ENCODE measurements at places on chromosomes 5 and 9.

GRCh38 chr5:143126174-143127019, 277.1 kb downstream of the NR3C1 start:
- DNase-seq: no peak

DNA sequence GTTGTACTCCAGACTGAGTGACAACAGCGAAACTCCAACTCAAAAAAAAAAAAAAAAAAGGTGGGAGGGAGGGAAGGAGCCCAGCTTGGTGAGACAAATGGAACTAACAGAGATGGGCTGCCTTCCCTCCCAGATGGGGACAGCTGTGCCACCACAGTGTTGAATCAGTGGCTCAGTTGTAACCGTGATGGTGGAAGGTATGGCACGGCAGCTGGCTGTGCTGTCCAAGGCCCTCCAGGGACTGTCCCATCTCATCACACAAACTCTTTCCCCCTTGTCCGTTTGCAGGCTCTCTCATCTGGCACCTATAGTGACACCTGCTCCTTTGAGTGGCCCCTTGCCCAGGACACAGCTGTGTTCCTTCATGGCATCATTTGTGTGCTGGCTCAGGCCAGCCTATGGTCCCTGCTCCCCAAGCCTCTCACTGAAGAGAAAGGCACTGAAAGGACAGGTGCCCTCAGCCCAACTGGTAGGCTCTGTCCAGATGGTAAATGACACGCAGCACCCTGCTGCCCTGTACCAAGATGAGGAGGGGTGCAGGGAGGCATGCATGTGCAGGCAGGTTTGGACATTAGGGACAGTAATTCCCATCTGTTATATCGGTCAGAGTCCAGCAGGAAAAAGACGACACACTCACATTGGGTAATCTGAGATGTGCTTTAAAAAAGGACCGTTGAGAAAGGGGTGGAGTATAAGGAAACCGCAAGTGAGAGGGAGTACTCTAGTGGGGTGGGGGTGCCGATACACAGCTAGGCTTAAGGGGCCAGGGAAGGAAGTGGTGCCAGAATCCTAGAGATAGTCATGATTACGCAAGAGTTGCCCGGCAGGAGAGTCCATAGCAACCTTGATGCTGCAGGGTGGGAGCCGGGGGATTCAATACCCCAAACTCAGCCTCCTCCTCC, 4.3 kb downstream of the SMIM33 start:
- no peak for DNase-seq

- no peak for DNase-seq
Observed at GRCh38 chr5:113040672-113041260, 64.2 kb downstream of the DCP2 start.

- no peak for DNase-seq
Observed at GRCh38 chr5:79567926-79568549, 44.2 kb upstream of the TENT2 start.

DNA sequence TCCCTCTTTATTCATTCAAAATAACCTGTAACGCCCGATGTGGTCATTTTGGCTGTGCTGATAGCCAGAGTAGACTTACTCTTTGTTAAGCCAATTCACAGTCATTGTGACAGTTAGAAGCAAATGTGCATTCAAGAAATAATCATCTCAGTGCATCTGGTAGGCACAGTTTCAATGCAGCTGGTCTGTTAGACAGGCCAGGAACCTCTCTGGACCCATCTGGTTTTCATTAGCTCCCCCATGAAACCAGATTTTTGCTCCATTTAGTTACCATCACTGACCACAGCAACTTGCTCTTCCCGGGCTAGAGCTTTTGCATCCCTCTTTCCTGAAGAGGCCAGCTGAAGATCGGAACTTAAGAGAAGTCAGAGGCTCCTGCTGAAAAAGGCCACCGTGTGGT, 284.2 kb downstream of the NSG2 start:
- no peak for DNase-seq

GRCh38 chr5:94440015-94440414, 178.4 kb downstream of the KIAA0825 start:
- no peak for DNase-seq

DNA sequence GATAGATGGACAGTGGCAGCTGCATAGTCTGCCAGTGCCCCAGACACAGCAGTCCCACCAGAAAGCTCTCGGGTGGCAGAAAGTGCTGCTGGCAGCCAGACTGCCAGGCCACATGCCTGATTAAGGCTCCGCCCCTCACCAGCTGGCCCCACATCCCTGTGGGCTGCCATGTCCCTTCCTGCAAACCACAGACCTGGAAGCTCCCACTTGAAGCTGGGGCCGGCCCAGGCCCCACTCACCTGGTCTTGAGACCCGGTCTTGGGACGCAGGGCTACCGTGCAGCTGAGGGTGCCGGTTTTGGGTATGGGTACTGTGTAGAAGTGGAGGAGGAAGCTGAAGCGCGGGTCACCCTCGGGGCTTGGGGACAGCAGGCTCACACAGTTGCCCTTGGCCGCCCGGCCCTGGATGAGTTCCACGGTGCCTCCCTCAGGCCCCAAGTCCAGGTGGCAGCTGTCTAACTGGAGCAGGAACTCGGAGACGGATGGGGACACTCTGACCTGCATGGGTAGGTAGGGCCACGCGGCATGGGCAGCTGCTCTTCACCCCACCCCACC, 15.3 kb downstream of the FPGS start:
- no peak for DNase-seq

DNA sequence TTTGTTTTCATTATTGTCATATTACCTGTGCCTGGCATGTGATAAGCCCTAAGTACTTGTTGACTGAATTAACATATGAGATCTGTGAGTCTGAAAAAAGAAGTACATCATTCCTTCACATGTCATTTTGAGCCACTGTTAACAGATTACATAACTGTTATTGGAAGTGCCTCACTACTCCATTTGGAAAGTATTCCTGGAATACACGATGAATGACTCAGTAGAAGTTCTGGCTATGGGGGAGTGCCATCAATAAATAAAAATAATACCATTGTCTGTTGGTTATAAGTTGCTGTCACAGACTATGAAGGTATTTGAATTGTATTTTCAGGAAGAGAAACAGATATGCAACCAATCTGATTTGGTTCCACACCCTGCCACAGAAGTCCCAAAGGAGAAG, 12.9 kb downstream of the NIPSNAP3B start:
- DNase-seq: no peak

DNA sequence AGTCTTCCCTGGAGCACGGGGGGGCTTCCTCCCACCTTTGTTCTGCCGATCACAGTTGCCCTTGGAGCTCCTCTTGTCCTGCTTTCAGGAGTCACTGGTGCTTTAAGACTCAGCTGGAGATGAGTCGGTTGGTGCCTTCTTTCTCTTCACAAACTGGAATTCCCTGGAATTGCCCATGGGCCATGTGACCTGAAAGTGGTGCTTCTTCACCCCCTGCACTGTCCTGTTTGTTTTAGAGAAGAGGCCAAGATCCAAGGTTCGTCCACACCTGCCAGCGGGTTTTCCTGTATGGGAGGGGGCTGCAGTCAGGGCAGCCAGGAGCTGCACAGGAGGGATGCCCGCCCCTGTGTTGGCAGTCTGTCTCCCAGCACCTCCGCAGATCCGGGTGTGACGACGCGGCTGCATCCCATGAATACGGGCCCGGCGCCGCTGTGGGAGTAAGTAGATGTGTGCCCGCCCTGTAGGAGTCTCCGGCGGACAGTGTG, 9.5 kb upstream of the MRPS2 start:
- no peak for DNase-seq

- no peak for DNase-seq
Observed at GRCh38 chr9:122936883-122937282, 3.9 kb upstream of the RABGAP1 start.

- no peak for DNase-seq
Observed at GRCh38 chr5:92927291-92927778, 653.7 kb downstream of the NR2F1-AS1 start.

GRCh38 chr5:149904293-149904886, 40.2 kb downstream of the PDE6A start:
- no peak for DNase-seq

GRCh38 chr9:85931495-85931894, 9.5 kb upstream of the NAA35 start:
- no peak for DNase-seq

- no peak for DNase-seq
Observed at GRCh38 chr9:91220491-91221135, 141.1 kb downstream of the AUH start.

- no peak for DNase-seq
Observed at GRCh38 chr5:74595143-74595925, 45.2 kb downstream of the ENC1 start.

DNA sequence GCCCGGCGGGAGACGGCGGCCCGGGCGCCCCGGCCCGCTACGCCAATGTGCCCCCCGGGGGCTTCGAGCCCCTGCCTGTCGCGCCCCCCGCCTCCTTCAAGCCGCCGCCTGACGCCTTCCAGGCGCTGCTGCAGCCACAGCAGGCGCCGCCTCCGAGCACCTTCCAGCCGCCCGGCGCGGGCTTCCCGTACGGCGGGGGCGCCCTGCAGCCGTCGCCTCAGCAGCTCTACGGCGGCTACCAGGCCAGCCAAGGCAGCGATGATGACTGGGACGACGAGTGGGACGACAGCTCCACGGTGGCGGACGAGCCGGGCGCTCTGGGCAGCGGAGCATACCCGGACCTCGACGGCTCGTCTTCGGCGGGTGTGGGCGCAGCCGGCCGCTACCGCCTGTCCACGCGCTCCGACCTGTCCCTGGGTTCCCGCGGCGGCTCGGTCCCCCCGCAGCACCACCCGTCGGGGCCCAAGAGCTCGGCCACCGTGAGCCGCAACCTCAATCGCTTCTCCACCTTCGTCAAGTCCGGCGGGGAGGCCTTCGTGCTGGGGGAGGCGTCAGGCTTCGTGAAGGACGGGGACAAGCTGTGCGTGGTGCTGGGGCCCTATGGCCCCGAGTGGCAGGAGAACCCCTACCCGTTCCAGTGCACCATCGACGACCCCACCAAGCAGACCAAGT, 723 bp downstream of the SNX18 start:
- peak; percentile 17 for DNase-seq

- no peak for DNase-seq
Observed at GRCh38 chr5:137310051-137310730, 188.9 kb downstream of the SPOCK1 start.

DNA sequence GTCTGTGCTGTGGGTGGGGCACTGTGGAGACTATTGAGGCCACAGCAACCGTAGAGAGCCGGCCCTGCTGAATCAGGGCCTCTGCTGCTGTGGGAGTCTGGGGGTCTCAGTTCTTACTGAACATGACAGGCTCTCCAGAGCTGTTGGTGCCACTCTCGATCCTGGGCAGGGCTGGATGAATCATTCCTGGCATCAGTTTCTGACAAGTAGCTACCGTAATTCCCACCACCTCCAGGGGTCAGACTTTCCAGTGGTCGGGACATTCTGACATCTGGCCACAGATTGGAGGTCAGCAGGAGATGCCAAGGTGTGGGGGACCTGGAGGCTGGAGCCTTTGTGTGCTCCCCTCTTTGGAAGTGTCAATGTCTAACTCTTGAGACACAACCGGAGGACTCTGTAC, 188.4 kb downstream of the IRX2 start:
- DNase-seq: no peak

- DNase-seq: no peak
Observed at GRCh38 chr5:38023799-38024198, 184.0 kb upstream of the GDNF start.

- DNase-seq: no peak
Observed at GRCh38 chr5:154081246-154081645, 42.5 kb downstream of the MFAP3 start.

DNA sequence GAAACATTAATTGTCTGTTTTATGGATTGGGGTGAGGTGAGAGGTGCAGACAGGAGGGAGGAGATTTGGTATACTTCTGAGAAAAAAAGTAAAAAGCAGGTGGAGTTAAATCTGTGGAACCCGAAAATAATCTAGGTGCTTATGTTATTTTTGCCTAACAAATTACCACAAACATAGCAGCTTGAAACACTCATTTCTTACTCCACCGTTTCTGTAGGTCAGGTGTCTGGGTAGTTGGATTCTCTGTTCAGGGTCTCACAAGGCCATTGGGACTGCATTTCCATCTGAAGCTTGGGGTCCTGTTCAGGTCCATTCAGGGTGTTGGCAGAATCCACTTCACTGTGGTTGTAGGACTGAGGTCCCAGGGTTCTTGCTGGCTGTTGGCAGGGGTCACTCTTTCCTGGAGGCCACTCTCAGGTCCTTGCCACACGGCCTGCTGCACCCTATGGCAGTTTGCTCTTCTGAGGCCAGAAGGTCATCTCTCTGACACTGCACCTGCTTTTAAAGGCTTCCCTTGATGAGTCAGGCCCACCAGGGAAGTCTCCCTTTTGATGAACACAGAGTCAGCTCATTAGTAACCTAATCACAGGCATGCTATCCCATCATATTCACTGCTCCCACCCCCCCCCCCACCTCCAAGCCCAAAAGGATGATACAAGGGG, 82.2 kb downstream of the TRIO start:
- DNase-seq: no peak

- no peak for DNase-seq
Observed at GRCh38 chr9:74275872-74276508, 221.1 kb upstream of the RORB start.

DNA sequence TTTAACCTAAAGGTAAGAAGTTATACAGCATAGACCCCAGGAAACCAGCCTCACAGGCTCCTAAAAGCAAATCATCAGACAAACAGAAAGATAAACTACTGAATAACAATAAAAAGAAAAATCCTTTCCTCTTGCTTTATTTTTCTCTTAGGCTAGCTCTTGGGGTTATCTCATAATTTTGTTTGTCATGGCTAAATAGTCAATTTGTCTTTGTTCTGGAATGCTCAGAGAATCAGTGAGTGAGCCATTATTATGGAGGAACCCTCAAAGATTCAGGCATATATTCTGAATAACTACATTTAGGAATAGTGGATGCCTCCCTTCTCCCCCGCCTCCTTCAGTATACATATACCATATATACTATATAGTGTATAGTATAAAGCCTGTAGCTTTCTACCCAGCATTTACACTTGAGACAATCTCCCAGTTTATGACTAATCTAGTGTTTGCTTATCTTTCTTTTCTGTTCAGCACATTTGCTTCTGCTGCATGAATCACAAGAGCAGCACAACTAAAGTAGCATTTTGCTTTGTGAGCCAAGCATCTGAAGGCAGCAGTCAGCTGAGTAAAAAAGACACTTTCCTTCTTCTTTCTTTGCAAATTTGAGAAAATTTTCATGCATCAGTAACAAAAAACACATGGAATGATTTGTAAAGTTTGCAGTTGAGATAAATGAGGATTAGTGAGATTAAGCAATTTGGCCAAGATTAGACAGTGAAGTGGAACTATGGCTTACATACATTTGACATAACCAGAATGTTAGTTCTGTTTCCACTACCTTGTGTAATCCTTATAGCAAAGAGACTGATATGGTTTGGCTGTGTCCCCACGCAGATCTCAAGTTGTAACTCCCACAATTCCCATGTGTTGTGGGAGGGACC, 45.3 kb upstream of the PPP3R2 start:
- DNase-seq: no peak

- DNase-seq: no peak
Observed at GRCh38 chr5:10354048-10354872, 765 bp downstream of the MARCHF6 start.

DNA sequence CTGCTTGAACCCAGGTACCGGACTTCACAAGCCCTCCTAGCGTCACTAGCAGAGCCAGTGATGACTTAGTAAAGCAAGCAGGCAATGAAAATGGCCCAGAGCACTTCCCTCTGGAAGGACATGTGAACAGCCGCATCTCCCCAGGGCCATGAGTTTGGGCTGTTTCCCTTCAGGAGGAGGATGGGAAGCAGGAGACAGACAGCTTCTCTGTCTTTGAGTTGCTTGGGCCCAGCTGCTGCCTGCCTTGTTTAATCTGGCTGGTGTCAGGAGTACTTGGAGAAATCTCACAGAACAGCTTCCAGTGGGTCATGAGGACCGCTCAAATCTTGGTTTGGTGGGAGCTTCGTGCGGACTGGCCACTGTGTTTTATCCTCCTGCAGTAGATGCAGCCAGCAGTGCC, 25.4 kb upstream of the WWC1 start:
- DNase-seq: no peak

GRCh38 chr9:134935056-134935640, 17.4 kb upstream of the FCN1 start:
- no peak for DNase-seq
